ENCODE measurements at places on chromosomes 6 and 20.

DNA sequence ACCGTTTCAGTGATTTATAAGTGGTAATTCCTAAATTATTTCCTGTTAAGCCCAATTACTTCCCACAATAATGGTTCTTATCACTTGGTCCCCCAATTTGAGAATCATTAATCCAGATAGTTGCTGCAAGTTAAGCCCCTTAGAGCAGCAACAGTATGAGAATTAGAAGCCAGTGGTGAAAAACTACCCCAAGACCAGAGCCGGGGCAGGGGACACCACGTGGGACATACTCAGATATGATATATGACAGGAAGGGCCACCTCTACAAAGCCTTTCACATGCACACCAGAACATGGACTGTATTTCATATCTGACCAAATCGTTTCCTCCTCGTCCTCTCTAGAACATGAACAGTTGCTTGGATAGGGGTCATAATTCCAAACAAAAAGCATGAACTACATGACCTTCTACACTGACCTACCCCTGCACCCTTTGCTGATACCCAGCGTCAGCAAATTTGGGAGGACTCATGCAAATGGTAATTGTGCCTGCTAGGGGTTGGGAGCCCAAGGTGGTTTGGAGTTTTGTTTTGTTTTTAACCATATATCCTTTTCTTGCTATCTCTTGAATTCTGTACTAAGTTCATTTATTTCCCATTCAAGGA is 3.9 kb downstream of the JAG1 start:
- DNase-seq = no peak

DNA sequence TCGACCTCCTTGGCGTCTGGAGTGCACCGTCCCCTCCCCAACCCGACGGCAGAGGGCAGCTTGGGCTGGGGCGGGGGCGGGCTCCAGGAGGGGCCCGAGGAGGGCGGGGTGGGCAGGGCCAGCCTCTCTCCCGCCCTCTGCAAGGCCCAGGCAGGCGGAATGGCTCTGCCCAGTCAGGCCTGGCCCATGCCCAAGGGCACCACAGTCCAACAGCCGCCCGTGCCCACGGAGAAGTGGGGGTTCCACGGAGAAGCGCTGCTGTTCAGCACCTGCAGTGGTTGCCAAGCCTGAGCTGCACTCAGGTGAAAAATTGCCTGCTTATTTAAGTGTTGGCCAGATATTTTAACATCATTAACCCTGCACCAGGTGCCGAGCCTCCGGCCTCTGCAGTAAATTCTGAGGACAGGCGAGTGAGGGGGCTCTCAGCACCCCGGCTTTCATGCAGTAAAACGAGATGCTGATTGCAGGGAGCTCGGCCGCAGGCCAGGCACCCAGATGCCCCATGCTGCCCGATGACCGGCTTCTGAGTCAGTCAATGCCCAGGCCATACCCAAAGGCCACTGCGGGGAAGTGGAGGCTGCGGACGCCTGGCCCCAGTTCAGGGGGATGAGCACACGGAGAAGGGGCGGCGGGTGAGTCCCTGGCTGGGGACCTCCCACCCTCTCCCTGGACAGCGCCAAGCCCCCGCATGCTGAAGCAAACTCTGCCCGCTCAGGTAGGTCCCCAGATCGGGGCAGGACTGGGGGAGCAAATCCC is at the start of gene SRMS:
SRMS (minus strand) TSS at position 25 of the 756 bp plus-strand sequence. CDS start 286 bp downstream, outside the sequence.
- no peak for DNase-seq

GRCh38 chr20:53967527-53967926 is 102.9 kb downstream of the BCAS1 start:
- no peak for DNase-seq

- no peak for DNase-seq
These were observed 64.0 kb downstream of the TCP11 start for GRCh38 chr6:35076997-35077712.

DNA sequence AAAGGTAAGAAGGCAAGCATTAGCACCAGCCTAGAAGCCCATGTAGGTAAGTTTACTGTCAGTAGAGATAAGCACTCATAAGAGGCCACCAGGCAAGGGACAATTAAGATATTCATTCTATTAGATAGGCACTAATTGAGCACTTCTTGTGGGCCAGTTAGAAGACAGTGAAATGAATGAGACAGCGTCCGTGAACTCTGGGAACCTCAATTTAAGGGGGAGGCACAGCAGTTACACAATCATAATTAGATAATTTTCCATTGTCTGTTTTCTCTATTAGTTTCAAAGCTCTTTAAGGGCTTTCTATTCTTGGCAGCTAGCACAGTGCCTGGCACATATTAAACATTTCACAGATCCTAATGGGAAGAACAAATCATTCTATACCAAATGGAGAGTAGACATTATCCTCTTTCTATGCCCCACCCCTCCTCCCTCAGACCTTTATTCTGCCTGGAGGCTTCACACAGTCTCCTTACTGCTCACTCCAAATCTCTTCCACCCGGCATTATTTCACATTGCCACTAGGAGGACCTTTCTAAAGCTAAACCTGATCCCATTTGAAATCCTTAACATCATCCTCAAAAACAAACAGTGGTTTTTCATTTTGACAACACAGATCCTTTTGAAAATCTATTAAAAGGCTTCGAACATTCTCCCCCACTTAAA is 529.6 kb downstream of the ADGRB3 start:
- peak; percentile 21 for DNase-seq

- DNase-seq = no peak
These were observed 534.0 kb downstream of the PKHD1 start for GRCh38 chr6:51553246-51554015.

GRCh38 chr20:42609618-42610017 is 580.1 kb downstream of the PTPRT start:
- DNase-seq = no peak

DNA sequence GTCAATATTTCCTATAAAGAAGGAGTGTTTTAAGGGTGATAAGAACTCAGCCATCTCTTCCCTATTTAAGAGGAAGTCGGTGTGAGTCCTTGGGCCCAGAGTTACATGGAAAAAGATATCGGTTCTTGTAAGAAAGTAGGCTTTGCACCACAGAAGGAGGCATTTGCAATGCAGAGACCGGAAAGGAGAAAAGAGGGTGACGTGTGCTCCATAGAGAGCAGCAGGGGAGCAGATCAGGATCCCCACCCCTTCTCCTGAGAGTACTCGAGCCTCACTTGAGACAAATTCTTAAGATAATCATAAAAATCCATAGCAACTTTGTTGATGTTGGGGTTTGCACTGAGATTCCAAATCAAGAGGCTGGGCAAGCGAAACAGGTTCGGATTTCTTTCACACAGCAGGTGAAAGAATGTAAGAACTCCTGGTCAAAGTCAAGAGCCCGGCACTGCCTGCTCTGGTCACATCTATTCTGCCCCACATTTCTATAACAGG is 27.8 kb downstream of the FOXA2 start:
- no peak for DNase-seq

GRCh38 chr6:161922631-161923119 is 648.8 kb upstream of the AGPAT4 start:
- DNase-seq = peak; percentile 47

DNA sequence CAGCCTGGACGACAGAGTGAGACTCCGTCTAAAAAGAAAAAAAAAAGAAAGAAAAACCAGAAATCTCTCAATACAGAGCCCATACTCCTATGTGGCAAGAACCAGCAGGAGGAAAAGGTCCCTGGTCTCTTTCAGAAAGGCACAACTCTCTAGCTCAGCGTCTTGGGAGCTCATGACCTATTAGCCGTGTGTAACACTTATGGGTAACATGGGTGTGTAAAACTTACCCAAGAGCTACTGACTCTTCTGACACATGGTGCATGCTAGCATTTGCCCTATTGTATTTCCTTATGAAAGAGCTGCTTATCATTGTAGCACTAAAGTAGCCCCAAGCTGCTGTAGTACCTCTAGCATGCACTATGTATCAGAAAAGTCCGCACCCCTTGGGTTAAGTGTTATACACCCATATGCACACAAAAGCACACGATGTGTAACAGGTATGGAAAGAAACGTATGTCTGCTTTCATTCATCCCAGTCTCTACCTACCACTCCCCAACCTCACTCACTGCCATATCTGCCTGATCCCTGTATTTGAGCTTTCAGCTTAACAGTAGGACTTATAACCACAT is 85.4 kb downstream of the ZMYND8 start:
- no peak for DNase-seq

- DNase-seq = no peak
These were observed 70.7 kb downstream of the MAP3K7 start for GRCh38 chr6:90516074-90516660.

GRCh38 chr6:38078671-38079070 is 259.1 kb downstream of the ZFAND3 start:
- DNase-seq = no peak

DNA sequence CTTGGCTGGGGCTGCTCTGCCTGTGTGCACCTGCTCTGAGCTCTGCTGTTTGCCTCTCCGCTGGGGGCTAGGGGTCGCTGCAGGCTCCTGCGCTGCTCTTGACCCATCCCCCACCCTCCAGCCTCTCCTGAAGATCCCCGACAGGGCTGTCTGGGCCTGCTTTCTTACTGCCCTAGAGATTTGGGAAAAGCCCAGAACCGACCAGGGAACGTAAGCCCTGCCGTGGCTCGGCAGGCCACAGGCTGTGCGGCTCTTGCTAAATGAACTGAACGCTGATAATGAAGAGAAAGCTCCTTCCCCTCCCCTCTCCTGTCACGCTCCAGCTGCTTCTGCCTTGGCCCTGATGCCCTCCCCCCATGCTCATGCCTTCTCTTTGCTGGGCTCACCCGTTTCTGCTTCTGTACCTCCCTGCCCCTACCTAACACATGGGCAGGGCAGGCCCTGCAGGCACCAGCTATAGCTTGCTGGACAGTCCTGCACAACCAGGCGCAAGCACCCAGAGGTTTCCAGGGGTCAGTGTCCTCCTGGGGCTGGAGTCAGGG is 32.0 kb upstream of the PCMTD2 start:
- DNase-seq = peak; percentile 4

GRCh38 chr6:106757267-106757666 is 127.9 kb downstream of the QRSL1 start:
- no peak for DNase-seq

DNA sequence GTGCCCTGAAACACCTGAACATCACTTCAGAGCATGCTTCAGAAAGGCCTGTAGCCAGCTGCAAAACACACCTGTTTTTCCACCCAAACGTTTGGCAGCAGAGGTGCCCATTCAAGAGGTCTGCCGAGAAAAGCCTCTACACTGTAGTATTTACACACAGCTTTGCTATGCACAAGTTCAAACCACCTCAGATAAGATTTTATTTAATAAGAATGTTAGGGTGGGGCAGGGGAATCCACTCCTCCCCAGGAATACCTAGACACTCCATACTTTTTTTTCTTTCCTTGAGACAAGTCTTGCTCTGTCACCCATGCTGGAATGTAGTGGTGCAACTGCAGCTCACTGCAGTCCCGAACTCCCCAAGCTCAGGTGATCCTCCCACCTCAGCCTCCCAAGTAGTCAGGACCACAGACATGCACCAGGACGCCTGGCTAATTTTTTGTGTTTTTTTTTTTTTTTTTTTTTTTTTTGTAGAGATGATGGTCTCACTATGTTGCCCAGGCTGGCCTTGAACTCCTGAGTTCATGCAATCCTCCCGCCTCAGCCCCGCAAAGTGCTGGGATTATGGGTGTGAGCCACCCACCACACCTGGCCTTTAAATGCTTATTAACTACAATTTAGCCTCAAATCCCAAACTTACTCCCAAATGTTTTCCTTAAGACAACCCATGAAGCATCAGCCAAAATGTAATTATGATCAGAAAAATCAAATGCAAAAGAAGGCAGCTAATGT is 9.7 kb downstream of the MRPL14 start:
- DNase-seq = no peak

- DNase-seq = no peak
These were observed 32.8 kb upstream of the GMPR start for GRCh38 chr6:16205377-16206144.

- peak; percentile 28 for DNase-seq
These were observed 710 bp downstream of the BTBD9 start for GRCh38 chr6:38638941-38639497.

Data from HAP-1 (cell line).